GM12878 (cell line): ENCODE measurements at places on chromosomes 11 and 22.

- H3K4me3 ChIP-seq = no peak overlapping the region
- H3K36me3 ChIP-seq = no peaks in the 10 kb centered on the region
- H3K27ac ChIP-seq = no peak overlapping the region
- DNase-seq = no peak
Observed at GRCh38 chr11:134670961-134671370, 258.9 kb upstream of the B3GAT1 start.

- H3K27me3 ChIP-seq = no peaks in the 10 kb centered on the region
- H3K4me1 ChIP-seq = no peaks in the 10 kb centered on the region; the same call in 1 of the 2 replicates
- no peak for DNase-seq
- H3K36me3 ChIP-seq = peaks cover 2% of the 10 kb centered on the region; the same call in 1 of the 2 replicates
Observed at GRCh38 chr11:63997801-63998337, 11.6 kb downstream of the OTUB1 start.

GRCh38 chr22:40766956-40767355, 52.2 kb downstream of the SLC25A17 start:
- peaks cover 16% of the 10 kb centered on the region; the same call in 1 of the 2 replicates for H3K4me1 ChIP-seq
- no peaks in the 10 kb centered on the region; the same call in 1 of the 2 replicates for H3K36me3 ChIP-seq
- no peaks in the 10 kb centered on the region for H3K27me3 ChIP-seq
- DNase-seq = no peak

DNA sequence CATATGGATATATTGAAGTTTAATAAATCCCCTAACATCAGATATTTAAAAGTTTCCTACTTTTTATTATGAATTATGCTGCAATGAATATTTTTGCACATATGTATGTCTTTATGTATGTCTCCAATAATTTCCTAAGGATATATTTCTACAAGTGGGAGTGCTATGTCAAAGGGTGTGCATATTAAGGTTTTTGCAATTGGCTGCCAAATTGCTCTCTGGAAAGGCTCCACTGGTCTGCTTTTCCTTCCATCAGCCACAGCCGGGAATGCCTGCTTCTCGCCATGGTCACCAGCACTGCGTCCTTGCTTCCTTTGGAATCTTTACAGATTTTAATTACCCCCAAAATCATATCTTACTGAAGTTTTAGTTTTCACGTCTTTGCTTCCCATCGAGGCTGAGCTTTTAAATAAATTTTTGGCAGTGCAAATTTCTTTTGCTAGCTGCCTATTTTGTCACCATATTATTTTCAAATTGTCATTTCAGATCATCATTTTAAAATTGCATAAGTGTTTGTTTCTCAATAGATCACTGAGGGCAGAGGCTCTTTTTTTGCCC, 221.7 kb downstream of the SNX19 start:
- H3K36me3 ChIP-seq = no peaks in the 10 kb centered on the region
- DNase-seq = no peak
- no peak overlapping the region for H3K4me3 ChIP-seq
- H3K4me1 ChIP-seq = no peaks in the 10 kb centered on the region

- H3K27me3 ChIP-seq = no peaks in the 10 kb centered on the region
- no peaks in the 10 kb centered on the region for H3K4me1 ChIP-seq
- no peak overlapping the region for H3K27ac ChIP-seq
- no peaks in the 10 kb centered on the region for H3K36me3 ChIP-seq
- no peak overlapping the region for H3K4me3 ChIP-seq
Observed at GRCh38 chr11:128819198-128819597, 47.9 kb downstream of the KCNJ1 start.
